M059J (cell line): ENCODE measurements at places on chromosomes 1 and 21. TPM values are rescaled to one million over a fixed set of nuclear protein-coding genes. Genes with fewer than 3 reads are reported as not detected.

DNA sequence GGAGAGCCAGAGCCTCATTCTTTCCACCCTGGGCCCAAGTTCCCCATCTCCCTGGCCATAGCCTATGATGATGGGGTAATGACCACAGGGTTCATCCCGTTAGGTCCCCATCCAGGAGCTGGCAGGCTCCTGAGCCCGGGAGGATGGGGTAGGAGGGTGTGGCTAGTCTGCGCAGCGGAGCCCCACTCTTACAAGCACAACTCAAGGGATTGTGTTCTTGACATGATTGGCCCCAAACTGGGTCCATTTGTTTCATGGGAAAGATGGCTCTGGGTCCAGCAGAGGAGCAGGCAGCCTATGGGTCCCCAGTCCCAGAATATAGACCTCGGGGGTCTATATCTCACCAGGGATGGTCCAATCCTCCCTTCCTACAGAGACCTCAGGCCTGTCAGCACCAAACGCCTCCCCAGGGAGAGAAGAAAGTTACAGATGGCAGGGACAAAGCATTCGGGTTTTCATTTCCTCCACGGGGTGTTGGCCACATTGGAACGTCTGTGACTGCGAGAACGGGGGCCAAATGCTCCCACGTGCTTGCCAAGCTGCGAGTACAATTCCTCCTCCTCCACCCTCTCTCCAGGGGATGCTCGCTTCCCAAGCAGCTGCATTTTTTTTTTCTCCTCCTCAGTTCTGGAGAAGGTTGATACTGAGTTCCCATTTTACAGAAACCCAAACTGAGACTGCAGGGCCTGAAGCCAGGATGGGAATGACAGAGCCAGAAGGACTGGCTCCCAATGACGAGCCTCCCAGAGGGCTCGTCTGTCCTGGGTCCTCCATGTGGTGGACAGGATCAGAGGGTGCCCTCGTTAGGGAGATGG is 71.0 kb downstream of the DHRS3 start:
- no peak for DNase-seq

UQCRHL gene
- total RNA-seq = 1.4 TPM in 2 replicates

- DNase-seq = no peak
Observed at GRCh38 chr1:27132624-27133023, 22.3 kb downstream of the SLC9A1 start.

XCL1 gene
- not detected in 2 replicates for total RNA-seq

GRCh38 chr1:192140382-192140781 is 17.9 kb upstream of the RGS18 start:
- peak; percentile 12 for DNase-seq

GRCh38 chr1:233652526-233652925 is 38.6 kb downstream of the KCNK1 start:
- no peak for DNase-seq

DNA sequence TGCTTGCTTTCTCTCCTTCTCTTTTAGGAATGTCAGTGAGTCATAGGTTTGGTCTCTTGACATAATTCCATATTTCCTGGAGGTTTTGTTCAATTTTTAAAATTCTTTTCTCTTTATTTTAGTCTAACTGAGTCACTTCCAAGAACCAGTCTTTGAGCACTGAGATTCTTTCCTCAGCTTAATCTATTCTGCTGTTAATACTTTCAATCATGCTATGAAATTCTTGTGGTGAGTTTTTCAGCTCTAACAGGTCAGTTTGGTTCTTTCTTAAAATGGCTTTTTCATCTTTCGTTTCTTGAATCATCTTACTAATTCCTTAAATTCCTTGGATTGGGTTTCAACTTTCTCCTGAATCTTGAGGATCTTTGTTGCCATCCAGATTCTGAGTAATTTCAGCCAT is 321.0 kb downstream of the PTBP2 start:
- peak; percentile 19 for DNase-seq

PPFIA4 gene
- total RNA-seq = 2.5 and 12.1 TPM in 2 replicates

DNA sequence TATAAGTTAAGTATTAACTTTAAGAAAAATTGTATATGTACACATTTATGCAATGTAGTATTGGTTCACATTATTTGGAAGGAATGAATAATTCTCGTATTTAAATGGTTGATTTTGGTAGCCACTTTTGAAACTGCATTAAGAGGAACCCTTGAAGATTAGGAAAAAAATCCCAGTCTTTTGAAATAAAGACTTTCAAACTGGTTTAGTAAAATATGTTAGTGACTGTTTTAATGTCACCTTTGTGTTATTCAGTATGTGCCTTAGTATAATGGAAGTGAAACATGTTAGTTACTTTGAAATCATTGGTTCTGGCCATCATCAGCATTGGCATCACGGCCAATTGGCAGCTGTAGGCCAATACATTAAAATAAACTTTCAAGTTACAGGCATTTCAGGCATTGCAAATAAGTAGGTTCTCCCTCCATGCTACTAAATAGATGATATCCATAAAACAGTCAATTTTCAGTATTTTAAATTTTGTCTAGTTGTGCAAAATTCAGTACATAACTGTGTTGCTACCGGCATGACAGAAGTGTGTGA is 4.4 kb downstream of the MIER1 start:
- DNase-seq = peak; percentile 16

- DNase-seq = peak; percentile 52
Observed at GRCh38 chr21:35222021-35222420, 172.9 kb upstream of the RUNX1 start.

GRCh38 chr1:206445116-206445515 is 25.2 kb upstream of the IKBKE start:
- DNase-seq = no peak

- DNase-seq = no peak
Observed at GRCh38 chr21:35927262-35927661, 133.1 kb downstream of the SETD4 start.

DNA sequence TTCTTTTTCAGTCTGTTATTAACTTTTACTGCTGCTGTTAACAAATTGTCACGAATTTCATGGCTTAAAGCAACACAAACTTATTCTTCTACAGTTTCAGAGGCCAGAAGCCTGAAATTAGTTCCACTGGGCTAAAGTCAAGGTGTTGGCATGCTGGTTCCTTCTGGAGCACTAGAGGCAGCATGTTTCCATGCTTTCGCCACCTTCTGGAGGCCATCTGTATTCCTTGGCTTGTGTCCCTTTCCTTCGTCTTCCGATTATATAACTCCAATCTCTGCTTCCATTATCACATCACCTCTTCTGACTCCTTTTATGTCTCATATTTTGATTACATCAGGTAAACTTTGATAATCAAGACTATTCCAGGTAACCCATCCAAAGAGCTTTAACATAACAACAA is 1742.1 kb downstream of the BRINP3 start:
- peak; percentile 7 for DNase-seq

DNA sequence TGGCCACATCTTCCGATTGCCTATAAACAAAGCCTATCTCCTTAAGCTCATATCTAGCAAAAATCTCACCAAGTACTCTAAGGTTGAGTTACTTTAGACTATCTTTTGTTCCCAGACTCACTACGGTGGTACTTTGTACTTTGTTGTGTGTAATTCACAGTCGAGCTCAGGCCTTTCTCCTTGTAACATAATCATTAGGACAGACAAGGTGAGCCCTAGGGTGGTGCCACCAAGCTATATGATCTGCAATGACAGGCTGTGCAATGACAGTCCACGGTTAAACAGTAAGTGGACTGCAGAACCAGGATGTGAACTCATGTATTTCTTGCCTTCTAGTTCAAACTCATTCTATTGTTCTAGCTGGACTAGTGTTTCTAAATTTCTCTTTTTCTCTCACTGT is 132.2 kb downstream of the UBE2U start:
- no peak for DNase-seq

DNA sequence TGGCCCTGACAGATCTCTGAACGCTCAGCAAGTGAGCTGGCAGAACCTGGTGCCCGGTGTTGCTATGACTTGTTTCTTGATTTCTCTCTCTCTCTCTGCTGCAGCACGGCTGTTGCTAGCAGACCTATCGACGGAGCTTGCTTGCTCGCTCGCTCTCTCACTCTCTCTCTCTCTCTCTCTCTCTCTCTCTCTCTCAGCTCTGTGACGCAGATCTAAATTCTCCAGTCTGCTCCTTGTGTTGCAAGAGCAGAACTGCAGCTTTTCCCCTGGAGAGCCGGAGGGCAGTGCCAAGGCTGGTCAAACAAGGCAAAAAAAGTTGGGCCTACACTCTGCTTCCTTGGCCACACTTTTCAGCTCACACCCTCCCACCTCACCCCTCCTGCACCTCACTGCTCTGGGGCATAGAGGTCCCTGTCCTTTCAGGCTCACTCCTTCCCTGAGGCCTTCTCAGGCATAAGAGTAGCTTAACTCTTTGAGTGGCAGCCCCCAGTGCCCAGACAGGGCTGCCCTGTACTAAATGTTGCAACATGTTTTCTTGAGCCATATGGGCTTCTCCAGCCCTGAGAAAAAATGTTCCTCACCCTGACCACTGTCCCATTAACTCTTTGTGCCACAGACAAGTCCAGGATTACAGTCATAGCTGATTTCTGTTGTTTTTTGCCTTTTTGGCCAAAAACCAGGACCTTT is 72.2 kb downstream of the CD46 start:
- peak; percentile 32 for DNase-seq

SEC16B gene
- total RNA-seq = 0.79 and 1.2 TPM in 2 replicates

GRCh38 chr1:204630132-204630905 is 55.2 kb downstream of the LRRN2 start:
- no peak for DNase-seq

TRIM33 gene
- 20.6 and 25.0 TPM in 2 replicates for total RNA-seq
